ENCODE measurements at places on chromosomes 6 and 20.
A peak's percentile ranks its signal among the peaks of the same experiment; 100 is the strongest.

DNA sequence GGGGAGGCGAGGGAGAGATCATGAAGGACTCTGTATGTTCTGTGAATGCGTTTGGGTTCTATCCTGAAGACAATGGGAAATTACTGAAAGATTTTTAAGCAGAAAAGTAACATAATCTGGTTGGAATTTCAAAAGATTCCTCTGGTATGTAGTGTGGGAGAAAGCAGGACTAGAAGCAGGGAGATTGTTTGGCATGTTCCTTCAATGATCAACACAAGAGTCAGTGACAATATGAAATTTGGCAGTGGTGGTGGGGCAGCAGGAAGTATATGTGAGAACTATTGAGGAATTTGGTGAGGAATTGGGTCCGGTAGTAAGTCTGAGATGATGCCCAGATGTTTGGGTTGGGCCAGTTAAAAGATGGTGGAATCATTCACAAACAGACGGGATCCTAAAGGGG lies 348.7 kb downstream of the CD83 start:
- no peak for DNase-seq

DNA sequence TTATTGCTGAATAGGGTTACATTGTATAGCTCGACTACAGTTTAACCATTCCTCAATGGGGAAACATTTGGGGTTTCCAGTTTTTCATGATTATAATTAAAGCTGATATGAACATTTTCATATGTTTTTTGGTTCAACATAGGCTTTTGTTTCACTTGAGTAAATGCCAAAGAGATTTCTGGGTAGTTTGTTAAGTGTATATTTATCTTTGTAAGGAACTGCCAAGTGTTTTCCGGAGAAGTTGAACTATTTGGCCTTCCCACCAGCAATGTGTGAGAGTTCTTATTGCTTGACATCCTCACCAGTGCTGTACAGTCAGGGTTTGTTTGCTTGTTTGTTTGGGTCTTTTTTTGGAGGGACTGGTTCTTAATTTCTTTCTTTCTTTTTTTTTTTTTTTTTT lies 83.7 kb upstream of the RALY start:
- DNase-seq, result peak; percentile 24

GRCh38 chr6:73182021-73182607 lies 43.2 kb downstream of the KHDC1L start:
- no peak for DNase-seq

DNA sequence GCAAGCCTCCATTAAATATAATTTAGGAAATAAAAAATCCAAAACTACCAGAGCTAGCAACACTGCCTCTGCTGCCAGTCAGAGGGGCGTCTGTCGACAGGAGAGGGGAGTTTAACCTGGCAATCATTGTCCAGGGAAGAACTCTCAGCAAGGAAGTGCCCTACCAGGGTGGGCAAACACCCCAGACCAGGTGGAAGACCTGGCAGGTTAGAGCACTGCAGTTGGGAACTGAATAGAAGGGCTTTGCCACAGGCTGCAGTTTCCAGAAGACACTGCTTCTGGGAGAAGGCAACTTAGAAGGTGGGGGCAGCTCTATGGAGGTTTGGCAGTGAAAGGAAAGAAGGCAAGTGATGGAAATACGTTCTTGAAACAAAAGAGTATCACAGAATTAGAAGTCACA lies 11.5 kb downstream of the NAPB start:
- no peak for DNase-seq

DNA sequence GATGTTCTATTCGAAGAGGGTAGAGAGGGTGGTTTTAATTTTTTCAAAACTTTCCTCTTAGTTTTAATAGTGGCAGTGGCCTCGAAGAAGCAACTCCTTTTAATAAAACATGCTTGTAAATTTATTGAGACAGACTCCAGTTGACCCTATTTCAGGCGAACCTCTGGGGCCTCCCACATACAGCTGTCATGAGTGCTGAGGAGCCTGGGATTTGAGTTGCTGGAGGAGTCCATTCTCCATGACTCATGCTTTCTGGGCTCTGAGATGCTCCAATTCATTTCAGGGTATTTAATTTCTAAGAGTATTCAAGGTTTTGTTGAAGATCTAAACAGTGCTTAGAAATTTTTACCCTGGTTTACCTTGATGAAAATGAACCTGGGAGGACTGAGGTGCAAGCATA lies 580.4 kb downstream of the CBLN4 start:
- no peak for DNase-seq

GRCh38 chr20:24958506-24959385 lies 9.7 kb downstream of the CST7 start:
- no peak for DNase-seq

Data from foreskin melanocyte (primary cell).